ENCODE measurements at places on chromosomes 7 and 10.

DNA sequence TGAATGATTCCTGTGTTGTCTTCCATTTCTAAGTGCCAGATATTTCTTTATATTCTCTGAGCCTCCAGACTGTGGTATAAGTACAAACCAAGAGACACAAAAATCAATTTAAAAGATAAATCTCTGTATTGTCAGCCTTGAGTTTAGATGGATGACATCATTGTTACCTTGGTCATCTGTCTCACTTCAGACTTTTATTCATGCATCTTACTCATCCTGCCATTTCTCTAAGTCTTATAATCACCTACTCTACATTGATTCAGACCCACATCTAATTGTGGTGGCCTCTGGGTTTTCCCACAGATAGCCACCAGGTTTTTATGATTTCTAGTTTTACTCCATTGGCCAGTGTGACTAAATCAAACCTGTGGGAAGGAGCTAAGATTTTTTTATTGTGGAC lies 26.8 kb upstream of the HDAC9 start:
- no peak for DNase-seq

DNA sequence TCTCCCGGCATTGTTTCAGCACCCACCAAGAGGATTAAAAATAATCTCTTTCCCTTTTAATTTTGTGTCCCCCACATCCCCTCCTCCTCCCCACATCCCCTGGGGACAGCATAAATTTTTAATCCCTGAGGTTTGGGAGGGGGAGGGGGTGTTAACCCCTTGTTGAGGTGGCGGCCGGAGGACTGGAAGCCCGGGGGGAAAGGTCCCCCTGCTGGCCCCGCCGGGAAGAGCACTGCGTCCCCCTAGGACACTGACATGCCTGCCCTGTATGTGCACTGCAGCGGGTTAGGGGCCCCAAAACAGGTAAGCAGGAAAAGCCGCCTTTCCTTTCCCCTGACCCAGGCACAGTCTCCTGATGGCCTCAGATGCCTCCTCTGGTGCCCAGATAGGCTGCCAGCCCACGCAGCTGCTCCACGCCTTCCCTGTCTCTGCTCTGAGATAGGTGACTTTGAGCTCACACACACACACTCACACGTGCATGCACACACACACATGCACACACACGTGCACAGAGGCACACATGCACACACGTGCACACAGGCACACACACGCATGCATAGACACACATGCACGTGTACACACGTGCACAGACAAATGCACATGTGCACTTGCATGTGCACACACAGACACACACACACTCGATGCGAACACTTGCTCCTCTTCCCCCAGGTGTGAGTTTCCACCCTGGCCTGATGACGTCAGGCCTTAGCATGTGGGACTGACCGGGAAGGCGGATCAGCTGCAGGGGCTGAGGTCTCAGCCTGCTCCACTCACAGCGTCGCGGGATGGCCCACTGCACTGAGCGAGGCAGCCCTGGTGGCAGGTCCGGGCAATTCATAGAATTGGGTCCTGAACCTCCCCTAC lies 12.3 kb downstream of the CNPY1 start:
- DNase-seq: peak; percentile 20

DNA sequence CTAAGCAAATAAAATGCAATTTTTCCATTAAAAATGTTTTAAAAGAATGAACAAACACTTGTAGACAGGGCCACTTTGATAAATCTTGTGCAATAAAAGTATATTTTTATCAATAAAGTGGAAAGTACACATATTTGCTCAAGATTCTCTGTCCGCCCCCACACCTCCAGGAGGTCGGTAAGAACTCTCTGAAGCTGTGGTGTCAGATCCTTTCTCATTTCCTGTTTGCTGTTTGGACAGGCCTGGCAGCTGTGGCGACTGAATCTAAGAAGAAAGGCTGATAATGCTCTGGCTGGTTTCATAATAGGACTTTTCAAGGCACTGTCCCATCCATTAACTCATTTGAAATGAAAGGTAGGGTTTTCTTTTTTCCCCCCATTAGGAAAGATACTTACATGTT lies 15.3 kb upstream of the ASB4 start:
- DNase-seq: no peak

DNA sequence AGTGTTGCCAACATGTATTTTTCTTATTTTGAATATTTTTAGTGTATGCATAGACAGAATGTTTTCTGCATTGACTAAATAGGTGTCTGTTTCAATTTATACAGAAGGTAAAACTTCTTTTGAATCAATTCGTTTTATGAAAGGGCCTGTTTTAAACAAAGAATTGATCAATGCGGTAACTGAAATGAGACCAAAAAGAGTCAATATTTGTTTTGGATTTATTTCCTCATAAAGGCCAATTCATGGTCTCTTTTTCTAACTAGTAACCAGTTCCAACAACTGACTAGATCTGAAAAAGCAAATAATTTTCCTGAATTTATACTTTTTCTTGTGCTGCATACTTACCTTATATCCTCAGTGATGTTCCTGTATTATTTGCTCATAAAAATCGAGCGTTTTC lies 320.5 kb downstream of the DGKB start:
- DNase-seq: no peak

DNA sequence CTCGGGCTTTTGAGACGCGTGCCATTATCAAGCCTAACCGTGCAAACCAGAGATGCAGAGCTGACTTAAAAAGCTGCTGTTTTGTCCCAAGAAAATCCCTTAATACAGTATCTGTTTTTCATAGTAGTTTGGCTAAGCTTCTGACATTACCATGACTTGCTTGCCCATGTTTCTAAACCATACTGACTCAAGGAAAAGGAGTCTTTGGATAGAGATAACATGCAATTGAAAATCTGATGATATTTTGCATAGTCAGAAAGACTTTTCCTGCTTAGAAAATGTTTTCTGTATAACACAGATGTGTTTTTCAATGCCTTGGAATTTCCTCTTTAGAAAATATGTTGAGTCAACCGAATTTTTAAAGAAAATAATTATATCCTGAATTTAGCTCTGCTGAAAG lies 21.5 kb upstream of the AKR1E2 start:
- DNase-seq: no peak

DNA sequence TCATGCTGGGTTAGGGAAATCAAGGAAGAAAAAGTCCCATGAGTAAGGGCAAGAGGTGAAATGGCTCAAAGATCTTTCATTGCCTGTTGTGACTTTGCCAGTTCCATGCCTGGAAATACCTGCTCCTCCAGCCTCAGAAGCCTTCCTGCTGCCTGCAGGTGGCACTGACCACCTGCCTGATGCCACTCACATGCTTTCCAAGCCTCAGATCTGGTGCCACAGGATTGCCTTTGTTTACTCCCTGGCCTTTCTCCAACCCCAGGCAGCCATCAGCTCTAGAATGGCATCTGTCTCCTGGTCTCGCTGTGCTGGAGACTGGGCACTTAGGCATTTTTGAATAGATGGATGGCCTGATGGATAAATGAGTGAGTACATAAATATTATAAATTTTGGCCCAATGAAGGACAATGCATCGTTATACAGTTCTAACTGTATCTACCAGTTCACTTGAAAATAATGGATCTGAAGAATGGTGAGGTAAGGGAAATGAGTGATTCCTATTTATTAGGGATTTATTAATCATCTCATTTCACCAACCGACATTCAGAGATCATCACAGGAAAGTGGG lies 657.2 kb downstream of the INHBA start:
- no peak for DNase-seq

- no peak for DNase-seq
Observed at GRCh38 chr10:56028298-56029132, 332.5 kb downstream of the ZWINT start.

DNA sequence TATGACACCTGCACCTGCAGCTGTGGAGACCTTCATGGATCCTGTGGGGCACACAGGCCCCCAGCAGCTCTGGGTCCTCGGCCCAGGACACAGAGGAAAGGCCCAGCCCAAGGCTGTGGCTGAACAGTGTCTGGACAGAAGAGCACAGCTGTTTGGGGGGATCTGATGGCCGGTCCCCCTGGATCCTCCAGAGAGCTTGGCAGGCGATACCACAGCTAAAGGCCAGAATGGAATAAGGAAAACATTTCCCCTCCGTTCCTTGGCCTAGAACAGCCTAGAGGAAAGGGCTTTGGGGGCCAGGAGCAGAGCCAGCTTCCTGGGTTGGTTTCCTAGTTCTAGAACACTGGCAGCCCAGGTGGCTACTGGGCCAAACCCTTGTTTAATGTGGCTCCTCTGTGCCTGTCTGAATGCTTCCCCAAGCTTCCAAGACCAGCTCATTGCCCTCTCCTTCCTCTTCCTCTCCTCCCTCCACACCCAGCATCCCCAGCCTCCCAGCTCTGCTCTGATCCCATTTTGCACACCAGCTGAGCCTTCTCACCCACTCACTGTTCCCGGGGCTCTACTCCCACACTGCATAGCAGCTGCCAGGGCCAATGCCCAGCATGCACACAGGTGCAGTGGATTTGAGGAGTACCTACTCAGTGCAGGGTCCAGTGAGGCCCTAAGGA lies 46.9 kb downstream of the GPAM start:
- DNase-seq: no peak

- no peak for DNase-seq
Observed at GRCh38 chr10:101444058-101444898, 90.3 kb downstream of the BTRC start.

- no peak for DNase-seq
Observed at GRCh38 chr10:96446966-96447596, 66.6 kb downstream of the TLL2 start.

DNA sequence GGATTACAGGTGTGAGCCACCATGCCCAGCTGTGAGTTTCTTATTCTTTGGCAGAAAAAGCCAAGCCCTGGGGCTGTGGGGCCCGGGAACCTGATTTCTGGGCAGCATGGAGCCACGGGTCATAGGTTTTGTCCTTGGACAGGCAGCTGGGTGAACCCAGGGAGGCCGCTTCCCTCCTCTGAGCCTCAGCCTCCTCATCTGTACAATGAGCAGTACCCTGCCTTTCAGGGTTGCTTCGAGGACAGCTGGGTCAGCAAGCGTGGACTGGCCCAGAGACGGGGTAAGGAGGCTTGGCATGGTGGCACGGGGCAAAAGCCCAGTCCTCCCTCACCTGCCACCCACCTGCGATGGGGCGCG lies 84.1 kb upstream of the GNA12 start:
- no peak for DNase-seq

- DNase-seq: no peak
Observed at GRCh38 chr7:55140941-55141278, 122.1 kb downstream of the EGFR start.

DNA sequence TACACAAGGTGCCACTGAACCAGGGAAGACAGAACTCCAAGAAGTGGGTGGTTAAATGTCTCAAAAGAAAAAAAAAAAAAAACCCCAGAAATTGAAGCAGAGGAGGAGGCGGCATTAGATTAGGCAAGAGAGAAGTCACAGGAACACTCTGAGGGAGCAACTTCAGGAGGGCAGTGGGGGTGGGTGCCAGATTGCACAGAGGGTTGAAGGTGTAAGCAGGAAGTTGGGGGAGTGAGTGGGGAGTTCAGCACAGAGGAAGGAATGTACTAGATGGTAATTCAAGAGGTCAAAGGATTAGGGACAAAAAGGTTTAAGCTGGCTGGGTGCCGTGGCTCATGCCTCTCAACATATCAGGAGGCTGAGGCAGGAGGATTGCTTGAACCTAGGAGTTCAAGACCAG lies 110.0 kb upstream of the PDLIM1 start:
- no peak for DNase-seq

GRCh38 chr10:6115411-6115810 lies 26.6 kb downstream of the RBM17 start:
- DNase-seq: no peak

DNA sequence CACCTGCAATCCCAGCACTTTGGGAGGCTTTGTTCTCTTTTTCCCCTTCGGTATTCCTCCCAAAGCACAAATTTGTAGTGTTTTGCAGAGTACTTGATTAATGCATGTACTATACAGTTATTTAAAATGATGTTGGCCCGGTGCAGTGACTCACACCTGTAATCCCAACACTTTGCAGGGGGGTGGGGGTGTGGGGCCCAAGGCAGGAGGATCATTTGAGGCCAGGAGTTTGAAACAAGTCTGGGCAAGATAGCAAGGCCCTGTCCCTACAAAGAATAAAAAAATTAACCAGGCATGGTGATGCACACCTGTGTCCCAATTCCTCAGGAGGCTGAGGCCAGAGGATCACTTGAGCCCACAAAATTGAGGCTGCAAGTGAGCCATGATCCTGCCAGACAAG lies 26.8 kb upstream of the FOXK1 start:
- DNase-seq: no peak

DNA sequence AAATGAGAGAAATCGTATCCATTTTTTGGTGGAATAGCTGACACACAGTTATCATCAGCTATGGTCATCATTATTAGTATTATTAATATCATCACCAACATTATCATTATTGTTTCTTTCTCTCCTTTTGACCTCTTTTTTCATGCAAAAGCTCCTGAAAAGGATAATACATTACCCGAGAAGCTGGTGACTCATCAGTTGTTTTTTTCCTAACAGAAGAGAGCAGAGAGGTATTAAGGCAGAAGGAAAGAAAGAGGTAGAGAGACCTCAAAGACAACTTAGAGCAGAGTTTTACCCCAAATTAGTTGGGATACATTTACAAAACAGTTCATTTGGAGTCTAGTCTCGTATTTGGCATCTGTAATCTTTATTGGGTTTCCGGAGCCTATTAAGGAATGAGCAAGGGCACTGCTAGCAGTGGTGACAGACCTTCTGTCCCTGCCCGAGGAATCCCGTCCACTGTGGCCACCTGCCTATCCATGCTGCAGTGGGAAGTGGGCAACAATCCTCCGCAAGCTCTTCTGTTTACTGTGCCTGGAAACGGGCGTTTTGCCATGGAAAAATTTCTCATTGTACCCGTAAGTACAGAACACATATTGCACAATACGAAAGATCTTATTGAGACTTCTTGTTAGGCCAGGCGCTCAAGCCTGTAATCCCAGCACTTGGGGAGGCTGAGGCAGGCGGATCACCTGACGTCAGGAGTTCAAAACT lies 170.0 kb upstream of the MKLN1 start:
- DNase-seq: no peak

- DNase-seq: no peak
Observed at GRCh38 chr7:13032576-13032975, 345.1 kb downstream of the ARL4A start.

- DNase-seq: no peak
Observed at GRCh38 chr7:30196408-30196807, 61.6 kb downstream of the MTURN start.

DNA sequence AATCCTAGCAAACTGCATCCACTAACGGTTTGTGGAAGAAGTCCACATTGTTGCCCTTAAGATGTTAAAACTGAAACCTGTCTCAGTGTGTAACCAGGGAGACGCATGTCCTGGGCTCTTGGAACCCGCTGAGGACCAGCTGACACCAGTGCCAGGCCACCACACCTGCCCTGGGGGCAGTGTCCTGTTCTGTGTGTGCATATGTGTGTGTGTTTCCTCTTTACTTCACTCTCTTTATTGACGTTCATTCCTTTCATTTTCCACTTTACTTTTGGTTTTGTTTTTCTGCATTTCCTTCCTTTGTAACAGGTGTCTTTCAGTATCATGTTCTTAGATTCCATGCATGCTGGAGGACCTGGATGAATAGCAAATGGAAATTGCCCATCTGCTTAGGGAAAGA lies 83.8 kb downstream of the TEX36 start:
- no peak for DNase-seq

GRCh38 chr7:94264756-94265155 lies 129.9 kb upstream of the COL1A2 start:
- no peak for DNase-seq

Measured in stimulated activated CD4-positive, alpha-beta T cell treated with anti-CD3 and anti-CD28 coated beads, Interleukin-15, amount 100 ng/mL, for 48 hours (primary cell).